Astrocyte of the hippocampus (primary cell): ENCODE measurements at places on chromosomes 4 and X.

GRCh38 chrX:106935175-106935574 lies 15.0 kb downstream of the CLDN2 start:
- DNase-seq, result no peak

DNA sequence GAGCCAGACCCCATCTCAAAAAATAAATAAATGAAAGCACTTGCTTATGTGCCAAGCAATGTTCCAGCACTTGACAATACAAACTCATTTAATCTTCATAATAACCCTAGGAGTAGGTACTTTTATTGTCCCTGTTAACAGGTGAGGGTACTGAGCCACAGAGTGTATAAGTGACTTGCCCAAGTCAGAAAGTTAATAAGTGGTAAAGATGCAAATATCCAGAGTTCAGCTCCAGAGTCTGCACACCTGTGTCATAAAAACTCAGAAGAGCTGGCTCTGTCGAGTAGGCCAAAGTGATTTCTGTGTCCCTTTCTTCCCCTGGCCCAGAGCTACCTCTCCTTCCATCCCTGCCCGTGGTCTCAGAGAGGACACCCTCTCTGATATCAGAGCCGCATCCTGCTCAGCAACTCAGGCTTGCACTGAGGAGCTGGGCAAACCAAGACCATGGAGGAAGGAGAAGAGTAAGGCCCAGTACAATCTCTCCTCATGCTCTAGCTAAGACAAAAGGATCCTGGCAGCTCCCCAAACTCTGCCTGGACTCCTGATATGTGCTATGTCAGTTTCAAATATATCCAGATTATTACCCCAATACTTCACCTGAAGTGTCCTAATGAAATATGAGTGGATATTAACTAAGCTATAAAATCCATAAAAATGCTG lies 136.3 kb downstream of the HS6ST2 start:
- DNase-seq, result no peak

GRCh38 chr4:99807666-99808065 lies 9.0 kb upstream of the DAPP1 start:
- no peak for DNase-seq

DNA sequence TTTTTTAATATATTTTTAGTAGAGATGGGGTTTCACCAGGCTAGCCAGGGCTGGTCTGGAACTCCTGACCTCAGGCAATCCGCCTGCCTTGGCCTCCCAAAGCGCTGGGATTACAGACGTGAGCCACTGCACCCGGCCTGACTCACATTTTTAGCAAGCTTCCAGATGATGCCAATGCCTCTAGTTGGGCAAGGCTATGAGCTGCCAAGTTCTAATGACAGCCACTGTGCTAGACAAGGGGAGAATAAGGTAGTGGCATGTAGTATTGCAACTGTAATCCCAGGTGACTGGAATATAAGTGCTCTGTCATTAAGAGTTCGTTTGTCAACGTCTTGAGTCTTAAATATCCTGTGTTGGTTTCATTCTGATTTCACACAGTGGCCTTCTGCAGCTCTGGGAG lies 96.7 kb downstream of the SLIT2 start:
- DNase-seq, result no peak

- peak; percentile 56 for DNase-seq
Observed at GRCh38 chr4:94551643-94552564, 100.2 kb downstream of the PDLIM5 start.

GRCh38 chr4:48266781-48267180 lies 2.9 kb downstream of the TEC start:
- DNase-seq, result no peak

DNA sequence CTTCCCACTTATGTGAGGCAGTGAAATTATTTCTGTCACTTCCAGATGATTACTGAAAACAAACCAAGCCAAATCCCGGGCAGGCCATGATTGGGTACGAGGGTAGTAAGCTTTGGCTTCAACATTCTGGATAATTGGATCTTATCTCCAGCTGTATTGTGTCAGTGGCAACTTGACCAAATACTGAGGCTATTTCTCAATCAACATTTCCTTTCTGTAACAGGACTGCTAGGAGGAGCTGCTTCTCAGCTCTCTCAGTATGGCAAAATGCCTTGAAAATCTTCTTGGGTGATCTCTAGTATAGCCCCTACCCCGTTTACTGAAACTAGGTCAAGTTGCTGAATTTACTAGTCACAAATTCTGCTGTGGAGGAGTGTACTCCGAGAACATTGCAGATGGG lies 169.3 kb upstream of the FRMPD4 start:
- DNase-seq, result no peak

GRCh38 chrX:95764972-95765451 lies 919.6 kb upstream of the DIAPH2 start:
- peak; percentile 46 for DNase-seq

DNA sequence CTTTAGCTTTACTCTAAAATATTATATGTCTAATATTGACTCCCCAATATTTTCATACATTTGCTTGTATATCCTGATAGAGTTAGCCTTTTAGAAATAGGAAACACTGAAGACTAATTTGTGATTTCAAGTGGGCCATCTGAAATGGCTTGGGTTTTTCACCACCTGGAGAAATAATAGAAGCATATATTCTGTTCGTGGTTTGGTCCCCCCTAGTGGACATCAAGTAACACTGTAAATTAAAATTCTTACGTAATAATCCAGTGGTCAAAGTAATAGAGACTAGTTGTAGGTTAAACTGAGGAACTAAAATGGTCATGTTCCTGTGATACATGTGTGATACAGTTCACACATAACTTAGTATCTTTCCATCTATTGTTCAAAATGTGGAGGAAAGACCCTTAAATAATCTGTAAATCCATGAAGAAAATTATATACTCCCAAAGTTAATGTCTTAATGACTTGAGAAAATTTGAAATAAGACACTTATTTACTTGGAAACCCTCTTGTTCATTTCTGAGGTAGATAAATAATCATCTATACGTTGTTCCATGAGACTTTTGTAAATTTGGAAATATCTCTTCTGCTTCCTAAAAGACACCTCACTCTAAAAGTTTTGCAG lies 79.8 kb upstream of the SMARCAD1 start:
- peak; percentile 47 for DNase-seq

DNA sequence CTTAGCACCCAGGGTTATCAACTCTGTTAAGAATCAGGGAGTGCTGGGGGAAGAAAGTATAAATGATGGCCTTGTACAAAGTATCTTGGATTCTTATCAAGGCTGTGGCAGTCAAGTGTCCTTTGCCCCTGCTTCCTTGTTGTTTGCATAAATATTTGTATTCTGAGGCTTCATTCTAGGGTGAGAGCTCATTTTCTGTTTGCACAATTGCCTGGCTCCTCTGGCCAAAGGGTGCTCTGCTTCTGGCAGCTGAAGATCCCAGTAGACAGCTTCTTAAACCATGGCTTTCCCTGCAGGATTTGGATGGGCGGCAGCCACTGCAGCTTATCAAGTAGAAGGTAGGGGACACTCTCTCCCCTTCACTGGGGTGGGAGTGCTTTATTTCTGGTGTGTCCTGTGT lies at the start of gene GBA3:
Gene GBA3, plus strand, starts transcription at position 202 of the 400 bp plus-strand sequence.
- DNase-seq, result no peak

GRCh38 chr4:161356351-161356750 lies 807.4 kb downstream of the FSTL5 start:
- no peak for DNase-seq

GRCh38 chrX:100636321-100636991 lies at the start of gene TSPAN6:
TSS of gene TSPAN6 (minus strand) at chrX:100636806. CDS start at chrX:100636694, 112 bp downstream.
- peak; percentile 92 for DNase-seq
